NCI-H2227 treated with DMSO at 0.1 percent for 48 hours (cell line): ENCODE measurements at places on chromosomes 1 and 21.

GRCh38 chr1:201593200-201593921, 54.4 kb downstream of the NAV1 start:
- DNase-seq = no peak

DNA sequence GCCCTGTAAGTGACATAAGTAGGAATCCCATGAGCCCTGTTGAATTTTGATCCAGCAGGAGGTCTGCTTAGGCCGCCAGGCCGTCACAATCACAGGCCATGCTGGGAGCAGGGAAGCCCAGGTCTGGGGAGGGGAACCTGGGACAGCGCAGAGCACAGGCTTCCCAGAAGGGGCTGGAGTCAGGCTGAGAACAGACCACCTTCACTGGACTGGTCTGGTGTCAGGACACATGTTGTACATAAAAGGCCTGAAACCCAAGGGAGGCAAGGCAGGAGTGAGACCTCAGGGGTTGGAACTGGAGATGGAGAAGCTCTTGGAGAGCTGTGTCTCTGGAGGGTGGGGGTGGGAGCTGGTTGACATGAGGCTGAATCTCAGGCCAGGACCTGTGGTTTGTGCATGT, 63.3 kb upstream of the ARTN start:
- no peak for DNase-seq

DNA sequence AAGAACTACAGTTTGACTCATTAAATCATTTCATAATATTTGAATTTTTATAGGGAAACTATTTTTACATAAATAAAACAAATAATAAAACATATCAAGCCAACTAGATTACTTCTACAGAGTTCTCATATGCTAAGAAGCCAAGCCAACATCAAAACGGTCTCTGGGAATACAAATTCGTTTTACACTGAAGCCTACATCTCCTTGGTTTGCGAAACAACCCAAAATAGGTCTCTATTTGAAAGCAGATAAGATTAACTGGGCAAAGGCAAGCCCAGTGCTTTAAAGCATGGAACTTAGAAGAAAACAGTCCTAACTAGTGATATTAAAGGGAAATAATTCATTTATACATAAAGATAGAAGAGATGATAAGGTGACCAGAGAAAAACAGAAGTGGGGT, 25.3 kb downstream of the MIXL1 start:
- DNase-seq = no peak

- DNase-seq = no peak
Measured at GRCh38 chr1:107486349-107486748, 345.5 kb downstream of the NTNG1 start.

- DNase-seq = no peak
Measured at GRCh38 chr1:231591466-231591865, 35.1 kb upstream of the DISC1 start.
